Activated CD8-positive, alpha-beta memory T cell treated with anti-CD3 and anti-CD28 coated beads, Interleukin-2, amount 50 U/mL, for 4 hours (primary cell): ENCODE measurements at places on chromosomes 5 and 9.

GRCh38 chr5:115875447-115875846, 33.7 kb downstream of the AP3S1 start:
- DNase-seq: no peak

GRCh38 chr5:10904862-10905432, 143.9 kb upstream of the DAP start:
- DNase-seq: no peak

GRCh38 chr5:77259476-77259875, 49.0 kb downstream of the PDE8B start:
- no peak for DNase-seq

DNA sequence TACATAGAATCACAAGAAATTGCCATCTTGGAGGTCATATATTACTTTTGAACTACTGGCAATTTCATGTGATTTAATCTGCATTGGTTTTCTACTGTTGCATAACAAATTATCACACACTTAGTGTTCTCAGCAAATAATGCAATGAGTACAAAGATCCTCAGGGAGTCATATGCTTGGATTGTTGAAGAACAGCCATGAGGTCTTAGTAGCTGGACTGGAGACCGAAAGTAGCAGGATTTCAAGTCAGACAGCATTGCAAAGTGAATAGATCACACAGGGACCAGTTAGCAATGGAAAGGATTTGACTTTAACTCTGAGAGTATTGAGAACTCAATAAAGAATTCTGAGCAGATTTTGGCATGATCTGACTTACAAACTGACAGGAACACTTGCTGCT, 32.2 kb upstream of the FRMD3 start:
- DNase-seq: no peak

DNA sequence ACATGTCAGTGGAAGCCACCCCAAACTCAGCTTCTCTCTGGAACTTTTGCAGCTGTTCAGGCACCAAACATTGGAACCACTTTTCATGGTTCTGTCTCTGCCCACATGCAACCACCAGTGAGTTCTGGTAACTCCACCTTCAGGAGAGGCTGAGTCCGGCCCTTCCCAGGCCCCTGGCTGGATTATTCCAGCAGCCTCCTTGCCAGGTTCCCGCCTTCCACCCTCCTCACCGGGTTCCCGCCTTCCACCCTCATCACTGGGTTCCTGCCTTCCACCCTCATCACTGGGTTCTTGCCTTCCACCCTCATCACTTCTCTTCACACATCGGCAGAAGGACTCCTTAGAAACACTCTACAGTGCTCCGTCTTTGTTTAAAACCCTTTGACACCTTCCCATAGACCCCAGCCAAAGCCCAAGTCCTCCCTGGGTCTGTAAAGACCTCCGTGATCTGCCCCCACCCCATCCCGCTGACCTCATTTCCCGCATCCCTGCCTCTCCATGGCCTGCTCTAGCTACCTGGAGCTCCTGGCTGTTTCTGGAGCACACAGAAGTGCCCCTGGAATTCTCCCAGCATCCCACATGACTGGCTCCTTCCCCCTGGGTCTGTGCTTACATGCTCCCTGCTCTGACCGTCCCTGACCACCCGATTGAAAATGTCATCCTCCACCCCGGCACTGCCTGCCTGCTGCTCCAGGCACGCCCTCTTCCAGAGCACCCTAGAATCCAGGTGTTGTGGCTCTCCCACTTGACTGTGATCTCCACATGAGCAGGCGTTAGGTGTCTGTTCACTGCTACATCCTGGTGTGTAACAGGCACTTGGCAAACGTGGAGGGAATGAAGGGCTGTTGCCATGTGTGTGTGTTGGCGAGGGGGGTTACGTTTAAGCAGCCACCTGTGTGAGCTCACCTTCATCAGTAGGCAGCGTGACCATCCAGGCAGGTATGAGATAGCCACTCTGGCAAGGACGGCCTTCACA, 17.7 kb downstream of the ROPN1L start:
- DNase-seq: no peak

- DNase-seq: no peak
Measured at GRCh38 chr5:60888359-60889061, 44.4 kb upstream of the ELOVL7 start.

DNA sequence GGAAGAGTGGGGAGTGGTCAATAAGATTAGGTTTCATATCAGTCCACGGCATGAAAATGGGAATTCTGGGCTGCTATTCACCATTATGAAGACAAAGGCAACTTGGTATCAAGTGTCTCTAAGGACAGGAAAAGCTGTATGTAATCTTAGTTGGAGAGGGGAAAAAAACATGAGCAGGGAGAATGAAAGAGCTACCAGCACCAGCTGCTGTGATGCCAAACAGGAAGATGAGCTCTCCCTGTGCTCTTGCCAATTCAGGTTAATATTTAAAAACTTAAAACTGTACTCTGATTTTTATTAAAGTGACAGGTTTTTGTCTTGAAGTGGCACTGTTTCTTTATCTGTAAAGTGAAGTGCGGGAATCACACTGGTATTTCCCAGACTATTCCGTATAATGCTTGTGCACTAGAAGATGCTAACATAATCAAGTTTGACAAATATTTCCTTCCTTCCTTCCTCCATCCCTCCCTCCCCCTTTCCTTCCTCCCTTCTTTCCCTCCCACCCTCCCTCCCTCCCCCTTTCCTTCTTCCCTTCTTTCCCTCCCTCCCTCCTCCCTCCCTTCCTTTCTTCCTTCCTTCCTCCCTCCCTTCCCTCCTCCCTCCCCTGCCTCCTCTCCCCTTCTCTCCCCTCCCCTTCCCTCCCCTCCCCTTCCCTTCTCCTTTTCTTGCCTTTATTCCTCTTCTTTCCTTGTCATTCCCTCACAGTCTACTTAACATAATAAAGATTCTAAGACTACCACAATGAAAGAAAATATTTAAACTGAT, 1383.0 kb upstream of the C9orf72 start:
- no peak for DNase-seq

GRCh38 chr5:138752951-138753793, at the start of gene CTNNA1:
Gene CTNNA1, plus strand, starts transcription at chr5:138753425. Its CDS starts 28,500 bp downstream, at chr5:138781925.
- peak; percentile 65 for DNase-seq

DNA sequence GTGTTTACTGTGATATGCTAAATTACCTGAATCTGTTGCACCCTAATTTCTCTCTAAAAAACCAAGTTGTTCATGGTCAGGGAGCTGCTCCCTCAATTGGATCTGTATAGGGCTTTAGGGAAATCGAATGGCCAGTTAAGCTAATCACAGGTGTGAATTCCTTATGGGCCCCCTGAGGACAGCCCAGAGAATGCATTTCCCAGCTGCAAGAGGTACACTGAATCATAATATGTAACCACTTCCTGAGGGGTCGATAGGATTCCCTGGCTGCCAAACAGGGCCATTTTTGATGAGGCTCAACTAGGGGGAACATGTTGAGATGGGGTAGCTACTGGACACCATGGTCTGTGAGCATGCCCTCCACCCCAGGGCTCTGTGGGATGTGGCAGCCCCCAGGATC, 478.6 kb downstream of the CCDC171 start:
- no peak for DNase-seq

DNA sequence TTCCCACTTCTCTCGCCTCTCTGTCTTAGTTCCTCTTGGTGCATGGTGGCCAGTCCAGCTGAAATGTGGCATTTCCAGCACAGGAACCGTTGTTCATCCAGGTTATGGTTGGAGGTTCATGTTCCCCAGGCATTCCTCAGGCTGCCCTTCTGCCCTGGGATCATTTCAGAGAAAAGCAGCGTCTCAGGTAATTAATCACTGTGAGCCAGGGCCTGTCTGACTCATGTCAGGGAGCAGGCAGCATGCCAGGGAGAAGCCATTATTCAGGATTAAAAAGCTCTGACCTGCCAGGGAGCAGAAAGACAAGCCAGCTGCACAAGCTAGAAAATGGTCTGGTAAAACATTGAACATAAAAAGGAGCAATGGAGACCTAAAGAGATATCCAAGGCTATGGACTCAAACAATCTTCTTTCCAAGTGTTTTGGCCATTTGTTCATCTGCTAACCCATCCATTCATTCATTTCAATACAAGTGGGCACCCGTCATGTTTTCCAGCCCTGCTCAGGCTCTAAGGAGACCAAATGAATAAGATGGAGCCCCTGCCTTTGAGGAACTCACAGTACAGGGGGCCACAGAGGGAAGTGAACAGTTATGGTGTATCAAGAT, 241.4 kb downstream of the DRD1 start:
- DNase-seq: no peak

GRCh38 chr9:84386753-84387152, 46.2 kb upstream of the SLC28A3 start:
- DNase-seq: no peak

DNA sequence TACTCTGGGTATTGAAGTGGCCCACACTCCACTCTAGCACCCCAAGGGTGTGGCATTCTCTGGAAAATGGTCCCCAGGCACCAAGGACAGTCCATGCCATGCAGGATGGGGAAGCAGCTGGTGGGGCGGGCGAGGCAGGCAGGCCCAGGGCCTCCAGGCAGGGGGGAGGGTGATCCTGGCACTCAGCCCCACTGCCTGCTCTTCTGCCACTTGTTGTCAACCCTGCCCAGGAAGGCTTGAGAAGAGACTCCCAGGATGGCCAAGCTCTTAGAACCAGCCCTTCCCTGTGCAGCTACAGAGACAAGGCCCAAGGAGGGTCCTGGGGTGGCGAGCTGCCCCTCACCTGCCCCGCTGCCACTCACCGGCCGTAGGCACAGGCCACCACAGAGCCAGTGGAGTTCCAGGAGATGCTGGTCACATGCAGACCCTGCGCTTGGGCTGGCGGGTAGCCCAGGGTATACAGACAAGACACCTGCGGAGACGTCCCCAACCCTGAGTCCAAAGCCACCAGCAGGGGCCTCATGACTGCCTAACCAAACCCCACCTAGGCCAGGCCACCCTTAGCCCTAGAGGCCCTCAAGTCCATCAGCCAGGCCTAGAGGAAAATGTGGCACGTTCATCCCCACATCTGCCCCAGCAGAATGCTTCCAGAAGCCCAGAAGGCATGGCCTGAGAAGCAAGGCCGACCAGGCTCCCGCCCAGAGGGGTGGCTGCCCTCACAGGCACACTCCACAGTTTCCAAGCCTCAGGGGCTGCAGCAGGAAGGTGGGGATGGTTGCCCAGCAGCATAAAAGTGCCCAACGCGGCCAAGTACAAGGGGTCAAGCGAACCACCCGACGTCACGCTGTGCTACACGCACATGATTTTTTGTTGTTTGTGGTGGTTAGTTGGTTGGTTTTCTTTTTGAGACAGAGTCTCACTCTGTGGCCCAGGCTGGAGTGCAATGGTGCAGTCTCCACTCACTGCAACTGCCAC, 19.8 kb downstream of the DYNC2I2 start:
- DNase-seq: no peak

- no peak for DNase-seq
Measured at GRCh38 chr9:119004618-119004990, 364.6 kb downstream of the BRINP1 start.

- DNase-seq: no peak
Measured at GRCh38 chr9:126439402-126439765, 112.8 kb downstream of the MVB12B start.

- DNase-seq: no peak
Measured at GRCh38 chr5:141359790-141360426, at the start of gene PCDHGB2. Gene PCDHGB2, plus strand, starts transcription at chr5:141359994. Its CDS starts 142 bp downstream, at chr5:141360136.

DNA sequence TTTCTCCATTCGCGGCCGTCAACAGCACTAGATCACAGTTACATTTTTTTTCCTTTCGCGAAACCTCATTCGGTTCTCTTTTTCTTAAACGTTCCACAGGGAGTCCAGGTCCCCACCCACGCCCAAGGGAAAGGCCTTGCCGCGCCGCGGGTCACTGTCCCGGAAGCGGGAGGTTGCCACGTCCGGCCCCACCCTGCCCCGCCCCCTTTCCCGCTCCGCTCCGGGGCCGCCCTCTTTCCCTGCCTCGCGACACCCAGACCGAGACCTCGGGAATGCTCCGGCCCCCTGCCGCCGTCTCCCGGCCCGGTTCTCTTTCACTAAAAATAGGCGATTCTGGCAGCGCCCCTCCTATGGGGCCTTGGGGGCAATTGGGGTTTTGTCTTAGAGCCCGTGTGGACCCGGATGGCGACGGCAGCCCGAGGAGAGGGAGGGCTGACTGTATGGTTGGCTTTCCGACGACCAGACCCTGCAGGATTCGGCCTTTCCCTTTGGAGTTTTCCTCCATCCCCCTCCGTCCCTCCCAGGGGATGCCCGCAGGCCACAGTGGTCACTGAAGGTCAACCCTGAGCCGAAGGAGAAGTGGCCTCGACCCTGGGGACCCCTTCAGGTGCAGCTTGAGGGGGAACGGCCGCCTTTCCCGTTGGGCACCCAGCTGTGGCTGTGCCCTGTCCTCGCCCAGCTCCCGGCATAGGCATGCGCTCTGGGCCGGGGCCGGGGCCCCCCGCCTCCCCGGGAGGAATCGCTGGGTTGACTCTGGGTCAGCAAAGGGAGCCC, 2.8 kb upstream of the RACK1 start:
- DNase-seq: peak; percentile 67

DNA sequence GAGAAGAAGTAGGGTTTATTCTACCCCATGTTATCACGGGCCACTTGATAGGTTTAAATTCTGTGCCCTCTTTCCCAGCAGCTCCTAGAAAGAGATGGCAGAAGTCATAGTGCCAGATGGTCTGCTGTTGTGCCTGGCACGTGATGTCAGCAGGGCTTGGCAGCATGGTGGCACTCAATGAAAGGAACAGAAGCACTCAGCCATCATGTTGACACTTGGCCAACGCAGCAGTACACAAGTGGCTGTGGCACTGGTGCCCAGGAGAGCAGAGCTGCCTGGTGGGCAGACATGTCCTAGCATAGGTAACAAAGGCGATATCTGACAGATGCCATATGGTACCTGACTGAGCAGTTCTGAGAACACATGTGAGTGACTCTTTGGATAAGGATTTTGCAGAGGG, 796.4 kb upstream of the ACO1 start:
- DNase-seq: no peak

DNA sequence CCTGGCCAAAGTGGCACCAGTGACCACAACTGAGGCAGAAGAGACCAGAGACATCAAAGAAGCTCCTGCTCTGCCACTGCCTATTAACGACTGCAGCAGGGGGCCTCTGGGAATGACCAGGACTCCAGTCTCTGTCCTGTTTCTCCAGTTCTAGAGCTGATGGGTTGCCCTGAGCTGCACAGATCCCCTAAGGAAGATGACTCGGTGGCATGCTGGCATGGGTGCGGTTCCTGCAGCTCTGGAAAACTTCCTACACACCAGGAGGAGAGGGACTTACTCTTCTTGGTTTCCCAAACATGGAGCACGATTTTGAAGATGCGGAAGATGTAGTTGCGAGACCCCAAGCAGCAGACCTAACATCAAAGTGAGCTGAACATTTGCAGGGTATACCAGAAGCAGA, 2.7 kb downstream of the SLIT3 start:
- DNase-seq: no peak

GRCh38 chr5:137129886-137130680, 369.0 kb downstream of the SPOCK1 start:
- no peak for DNase-seq

- DNase-seq: peak; percentile 16
Measured at GRCh38 chr5:132483101-132483500, 7.5 kb downstream of the IRF1 start.
